Stomach (tissue), 19 donors: ENCODE measurements at places on chromosomes 12 and 14. TPM values are rescaled to one million over a fixed set of nuclear protein-coding genes. Genes with fewer than 3 reads are reported as not detected.

- no peak for DNase-seq
- H3K27ac ChIP-seq, result no peak overlapping the region
- no peaks in the 10 kb centered on the region for H3K36me3 ChIP-seq
Observed at GRCh38 chr14:33776871-33777270, 174.0 kb downstream of the EGLN3 start.

- no peak overlapping the region for H3K4me3 ChIP-seq
- no peaks in the 10 kb centered on the region for H3K4me1 ChIP-seq
- DNase-seq, result no peak
- H3K27ac ChIP-seq, result no peak overlapping the region
- no peaks in the 10 kb centered on the region for H3K27me3 ChIP-seq
Observed at GRCh38 chr12:79001404-79001803, 136.8 kb downstream of the SYT1 start.

DNA sequence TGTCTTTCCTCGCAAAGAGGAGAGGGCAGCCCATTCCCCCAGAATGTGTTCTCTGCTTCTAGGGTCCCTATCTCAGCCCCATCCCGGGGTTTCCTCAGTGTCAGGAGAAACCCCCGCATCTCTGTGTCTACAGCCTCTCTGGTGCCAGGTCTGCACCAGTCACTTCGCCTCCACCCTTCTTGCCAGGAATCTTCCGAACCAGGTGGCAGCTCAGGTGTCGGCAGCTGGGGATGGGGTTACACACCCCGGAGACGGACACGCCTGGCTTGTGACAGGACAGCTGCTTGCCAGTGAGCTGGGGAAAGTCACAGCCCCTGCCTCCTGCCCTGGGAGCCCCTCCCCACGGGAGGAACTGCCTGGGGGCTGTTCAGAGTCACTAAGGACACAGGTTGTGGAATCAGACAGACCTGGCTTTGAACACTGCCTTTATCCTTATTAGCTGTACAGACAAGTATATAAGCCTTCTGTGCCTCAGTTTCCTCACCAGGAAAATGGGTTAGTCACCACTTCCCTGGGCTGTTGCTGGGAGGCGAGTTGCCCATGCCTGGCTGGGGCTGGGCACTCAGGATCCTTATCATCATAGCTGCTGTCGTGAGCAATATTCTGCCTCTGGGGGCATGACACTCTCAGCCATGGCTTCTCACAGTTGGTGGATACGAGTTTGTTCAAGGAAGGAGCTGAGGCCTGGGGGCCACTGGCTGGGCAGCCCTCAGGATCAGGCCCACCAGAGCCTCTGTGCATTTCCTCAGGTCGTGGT, 10.8 kb downstream of the HIP1R start:
- no peak for DNase-seq
- H3K27ac ChIP-seq, result peak overlapping the region; percentile 26
- H3K27me3 ChIP-seq, result no peaks in the 10 kb centered on the region
- H3K4me3 ChIP-seq, result no peak overlapping the region
- peaks cover 29% of the 10 kb centered on the region for H3K36me3 ChIP-seq
- H3K4me1 ChIP-seq, result peaks cover 45% of the 10 kb centered on the region

DNA sequence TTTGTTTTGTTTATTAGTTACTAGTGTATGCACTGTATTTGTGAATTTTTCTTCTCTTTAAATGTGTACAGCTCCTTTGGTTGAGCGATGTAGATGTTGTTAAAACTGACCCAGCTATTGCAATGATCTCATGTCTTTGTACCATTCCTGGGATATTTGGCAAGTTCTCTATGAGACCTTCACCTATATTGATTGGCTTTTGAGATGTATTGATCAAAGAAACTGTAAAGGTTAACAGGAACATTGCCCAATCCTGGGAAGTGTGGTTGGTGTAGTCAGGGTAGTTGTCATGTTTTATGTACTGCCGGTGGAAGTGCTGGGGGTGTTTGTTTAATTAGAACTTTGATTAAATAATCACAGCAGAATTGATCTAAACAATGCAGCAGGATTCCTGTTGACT, 43.1 kb downstream of the ACSS3 start:
- H3K4me1 ChIP-seq, result no peaks in the 10 kb centered on the region
- H3K27ac ChIP-seq, result no peak overlapping the region
- no peak overlapping the region for H3K4me3 ChIP-seq
- H3K27me3 ChIP-seq, result no peaks in the 10 kb centered on the region
- no peaks in the 10 kb centered on the region for H3K36me3 ChIP-seq
- no peak for DNase-seq

DNA sequence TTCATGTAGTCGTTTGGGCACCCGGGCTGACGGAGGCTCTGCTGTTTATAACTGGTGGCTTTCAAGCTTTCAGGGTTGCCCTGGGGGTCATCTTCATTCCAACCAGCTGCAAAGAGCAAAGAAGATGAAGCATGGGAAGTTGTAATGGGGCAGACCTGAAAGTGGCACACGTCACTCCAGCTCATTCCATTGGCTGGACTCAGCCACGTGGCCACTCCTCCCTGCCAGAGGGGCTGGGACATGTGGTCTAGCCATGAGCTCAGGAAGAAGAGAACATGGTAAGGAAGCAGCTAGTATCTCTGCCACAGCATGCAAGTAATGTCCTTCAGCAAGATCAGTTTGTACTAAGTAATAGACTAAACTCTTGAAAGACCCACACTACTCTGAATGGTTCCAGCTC, 51.7 kb upstream of the FERMT2 start:
- no peak for DNase-seq
- H3K27me3 ChIP-seq, result no peaks in the 10 kb centered on the region
- H3K27ac ChIP-seq, result no peak overlapping the region
- H3K4me3 ChIP-seq, result no peak overlapping the region

DNA sequence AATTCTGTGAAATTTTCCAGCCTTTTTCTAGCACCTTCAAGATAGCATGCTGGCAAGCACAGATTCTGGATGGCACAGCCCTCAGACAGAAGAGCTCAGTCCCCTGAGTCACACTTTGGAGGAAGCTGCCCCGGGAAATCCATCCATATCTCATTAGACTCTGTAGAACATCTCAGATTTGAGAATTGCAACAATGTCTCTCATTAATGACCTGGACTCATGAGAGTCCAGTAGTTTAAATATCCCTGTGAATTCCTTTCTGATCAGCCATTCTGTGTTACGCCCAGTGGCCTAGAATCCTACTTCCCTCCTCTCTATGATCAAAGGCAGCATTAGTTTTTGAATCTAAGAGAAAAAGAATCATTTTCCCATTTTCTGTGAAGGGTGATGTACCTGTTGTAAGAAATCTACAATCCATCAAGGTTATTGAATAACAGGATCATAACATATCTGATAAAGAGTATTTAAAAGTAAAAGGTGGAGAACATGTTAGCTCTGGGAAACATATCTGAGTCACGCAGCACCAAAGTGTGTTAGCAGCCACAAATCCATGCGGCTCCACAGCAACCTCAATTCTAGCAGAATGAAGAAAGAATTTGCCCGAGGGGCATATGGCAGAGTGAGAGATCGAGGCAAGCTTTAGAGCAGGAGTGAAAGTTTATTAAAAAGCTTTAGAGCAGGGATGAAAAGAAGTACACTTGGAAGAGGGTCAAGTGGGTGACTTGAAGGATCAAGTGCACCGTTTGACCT, 855.6 kb upstream of the TMEM132C start:
- H3K4me1 ChIP-seq, result no peaks in the 10 kb centered on the region
- no peak overlapping the region for H3K4me3 ChIP-seq
- H3K36me3 ChIP-seq, result no peaks in the 10 kb centered on the region
- H3K27ac ChIP-seq, result no peak overlapping the region
- no peaks in the 10 kb centered on the region for H3K27me3 ChIP-seq
- no peak for DNase-seq

GRCh38 chr14:101458741-101459550, 102.3 kb upstream of the DIO3 start:
- no peak overlapping the region for H3K27ac ChIP-seq
- peaks cover 81% of the 10 kb centered on the region for H3K27me3 ChIP-seq
- H3K4me1 ChIP-seq, result peaks cover 24% of the 10 kb centered on the region
- peak overlapping the region; percentile 30 for H3K4me3 ChIP-seq
- H3K36me3 ChIP-seq, result no peaks in the 10 kb centered on the region

- peak overlapping the region; percentile 78 for H3K27ac ChIP-seq
- no peak overlapping the region for H3K4me3 ChIP-seq
- H3K27me3 ChIP-seq, result no peaks in the 10 kb centered on the region
- peaks cover 78% of the 10 kb centered on the region for H3K4me1 ChIP-seq
- peak; percentile 77 for DNase-seq
- H3K36me3 ChIP-seq, result no peaks in the 10 kb centered on the region
Observed at GRCh38 chr14:93959239-93960107, 16.9 kb downstream of the ASB2 start.

GRCh38 chr12:19158923-19159322, 29.4 kb downstream of the PLEKHA5 start:
- no peak overlapping the region for H3K27ac ChIP-seq
- H3K4me1 ChIP-seq, result peaks cover 6% of the 10 kb centered on the region
- H3K4me3 ChIP-seq, result no peak overlapping the region
- no peaks in the 10 kb centered on the region for H3K27me3 ChIP-seq

- H3K27me3 ChIP-seq, result no peaks in the 10 kb centered on the region
- H3K4me3 ChIP-seq, result no peak overlapping the region
- no peak for DNase-seq
- no peak overlapping the region for H3K27ac ChIP-seq
- no peaks in the 10 kb centered on the region for H3K36me3 ChIP-seq
Observed at GRCh38 chr12:16552301-16552700, 53.7 kb downstream of the LMO3 start.

DNA sequence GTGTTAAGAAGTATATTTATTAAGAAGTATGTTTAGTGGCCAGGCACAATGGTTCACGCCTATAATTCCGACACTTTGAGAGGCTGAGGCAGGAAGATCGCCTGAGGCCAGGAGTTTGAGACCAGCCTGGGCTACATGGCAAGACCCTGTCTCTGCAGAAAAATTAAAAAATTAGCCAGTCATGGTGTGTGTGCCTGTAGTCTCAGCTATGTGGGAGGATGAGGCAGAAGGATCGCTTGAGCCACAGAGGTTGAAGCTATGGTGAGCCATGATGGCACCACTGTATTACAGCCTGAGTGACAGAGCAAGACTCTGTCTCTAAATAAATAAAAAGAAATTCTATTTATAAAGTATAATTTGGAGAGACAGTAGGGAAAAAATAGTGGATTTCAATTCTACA, 20.3 kb downstream of the R3HDM2 start:
- H3K4me3 ChIP-seq, result no peak overlapping the region
- no peaks in the 10 kb centered on the region for H3K27me3 ChIP-seq

- H3K4me3 ChIP-seq, result no peak overlapping the region
- no peak for DNase-seq
- no peak overlapping the region for H3K27ac ChIP-seq
Observed at GRCh38 chr12:2129076-2129475, 76.3 kb downstream of the CACNA1C start.

Gene MYBPC1
- not detected for total RNA-seq

Gene SMIM41
- total RNA-seq, result not detected

Gene APOLD1
- 0.29 TPM for total RNA-seq

Gene STYK1
- 2.3 TPM for total RNA-seq

Gene COQ5
- total RNA-seq, result 10.5 TPM
